ENCODE measurements at places on chromosomes 12 and 14. TPM values are rescaled to one million over a fixed set of nuclear protein-coding genes. Genes with fewer than 3 reads are reported as not detected.

NFE2 gene
- not detected for total RNA-seq

TMEM119 gene
- total RNA-seq: 311 TPM

SLC25A21 gene
- 2.6 TPM for total RNA-seq

EXOC5 gene
- total RNA-seq: 75.9 TPM

SLC35F4 gene
- total RNA-seq: not detected

SOAT2 gene
- total RNA-seq: not detected

GRCh38 chr12:13146336-13146938, 43.0 kb upstream of the GSG1 start:
- no peak for DNase-seq
- no peaks in the 10 kb centered on the region for H3K36me3 ChIP-seq
- no peak overlapping the region for H3K27ac ChIP-seq
- no peak overlapping the region for H3K4me3 ChIP-seq
- no peaks in the 10 kb centered on the region for H3K27me3 ChIP-seq

GRCh38 chr12:4106621-4107020, 166.9 kb upstream of the CCND2 start:
- H3K27me3 ChIP-seq: 0 out of 2 replicates have a peak, but pooled peaks cover 3% of the 10 kb centered on the region
- no peak for DNase-seq
- H3K4me1 ChIP-seq: no peaks in the 10 kb centered on the region
- H3K4me3 ChIP-seq: no peak overlapping the region
- no peak overlapping the region for H3K27ac ChIP-seq
- H3K36me3 ChIP-seq: no peaks in the 10 kb centered on the region

GRCh38 chr12:14714437-14714836, 18.0 kb upstream of the GUCY2C start:
- no peak for DNase-seq
- H3K27me3 ChIP-seq: no peaks in the 10 kb centered on the region
- H3K4me3 ChIP-seq: no peak overlapping the region
- H3K36me3 ChIP-seq: no peaks in the 10 kb centered on the region
- no peak overlapping the region for H3K27ac ChIP-seq

DNA sequence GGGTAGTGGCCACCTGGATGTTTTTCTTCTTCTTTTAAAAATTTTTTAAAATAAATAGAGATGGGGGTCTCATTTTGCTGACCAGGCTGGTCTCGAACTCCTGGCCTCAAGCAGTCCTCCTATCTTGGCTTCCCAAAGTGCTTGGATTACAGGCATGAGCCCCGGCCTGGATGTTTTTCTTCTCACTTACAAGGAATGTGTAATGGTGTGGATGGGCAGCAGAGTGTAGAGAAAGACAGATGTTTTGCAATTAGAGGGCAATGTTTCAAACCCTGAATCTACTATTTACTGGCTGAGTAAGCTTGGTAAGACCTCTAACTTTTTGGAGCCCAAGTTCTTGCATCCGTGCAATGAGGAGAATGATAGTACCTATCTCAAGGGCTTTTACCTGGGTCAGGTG, 48.1 kb downstream of the ADCK1 start:
- DNase-seq: no peak
- no peaks in the 10 kb centered on the region for H3K27me3 ChIP-seq
- H3K4me1 ChIP-seq: no peaks in the 10 kb centered on the region
- H3K36me3 ChIP-seq: no peaks in the 10 kb centered on the region
- no peak overlapping the region for H3K4me3 ChIP-seq
- H3K27ac ChIP-seq: no peak overlapping the region

- no peak overlapping the region for H3K27ac ChIP-seq
- 0 out of 2 replicates have a peak, but pooled peaks cover 4% of the 10 kb centered on the region for H3K36me3 ChIP-seq
- DNase-seq: no peak
- peaks cover 11% of the 10 kb centered on the region for H3K4me1 ChIP-seq
- H3K27me3 ChIP-seq: no peaks in the 10 kb centered on the region
Measured at GRCh38 chr12:63958876-63959580, 114.5 kb downstream of the SRGAP1 start.

DNA sequence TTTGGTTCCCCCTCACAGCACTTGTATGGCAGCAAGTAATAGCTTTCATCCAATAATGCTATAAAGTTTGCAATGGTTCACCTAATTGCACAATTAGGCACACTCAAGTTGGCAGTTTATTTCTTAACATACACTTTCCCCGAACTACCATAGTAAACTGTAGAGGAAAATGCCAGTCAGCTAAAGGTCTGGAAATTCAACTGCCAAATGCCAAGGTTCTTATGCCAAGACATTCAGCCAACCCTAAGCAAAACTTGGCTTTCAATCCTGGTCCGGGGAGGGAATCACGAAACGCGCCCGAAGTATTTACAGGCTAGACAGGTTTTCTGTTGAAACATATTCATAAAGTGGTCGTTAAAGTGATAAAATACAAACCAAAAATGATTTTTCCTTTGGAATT, 1512.4 kb upstream of the FLRT2 start:
- no peak for DNase-seq
- H3K36me3 ChIP-seq: no peaks in the 10 kb centered on the region
- H3K27ac ChIP-seq: no peak overlapping the region

DNA sequence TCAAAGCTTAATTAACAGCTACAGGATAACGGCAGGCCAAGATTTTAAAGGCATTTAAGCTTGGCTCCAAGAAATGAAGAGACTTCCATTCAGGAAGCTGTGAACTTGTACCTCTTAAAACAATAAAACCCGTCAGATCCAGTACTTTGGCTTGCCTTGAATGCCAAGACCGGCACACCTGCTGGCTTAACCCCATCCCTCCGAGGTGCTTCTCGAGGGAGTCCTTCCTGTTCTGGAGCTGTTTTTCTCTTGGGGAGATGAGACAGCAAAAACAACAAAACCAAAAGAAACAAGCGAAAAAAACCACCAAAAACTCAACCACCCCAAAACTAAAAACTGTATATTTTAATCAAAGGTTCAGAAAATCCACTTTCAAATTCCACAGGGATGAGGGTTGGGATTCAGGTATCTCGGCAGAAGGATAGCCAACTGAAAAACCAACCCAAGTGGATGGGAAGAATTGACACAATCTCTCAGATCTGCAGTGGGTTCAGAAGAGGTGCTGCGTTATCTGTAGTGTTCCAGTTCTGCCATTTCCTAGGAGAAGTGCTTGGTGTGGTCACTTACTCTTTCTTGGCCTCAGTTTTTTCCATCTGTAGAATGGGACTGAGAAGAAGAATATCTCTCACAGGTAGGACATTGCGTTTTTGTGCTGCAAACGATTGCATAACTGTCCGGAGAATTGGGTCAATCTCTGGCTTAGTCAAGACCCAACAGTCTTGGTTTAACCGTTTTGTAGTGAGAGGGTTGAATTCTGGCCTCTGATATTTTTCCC, 420.1 kb downstream of the VRK1 start:
- H3K27me3 ChIP-seq: 0 out of 2 replicates have a peak, but pooled peaks cover 6% of the 10 kb centered on the region
- no peak overlapping the region for H3K27ac ChIP-seq
- no peaks in the 10 kb centered on the region for H3K4me1 ChIP-seq
- no peak for DNase-seq
- H3K4me3 ChIP-seq: no peak overlapping the region

DNA sequence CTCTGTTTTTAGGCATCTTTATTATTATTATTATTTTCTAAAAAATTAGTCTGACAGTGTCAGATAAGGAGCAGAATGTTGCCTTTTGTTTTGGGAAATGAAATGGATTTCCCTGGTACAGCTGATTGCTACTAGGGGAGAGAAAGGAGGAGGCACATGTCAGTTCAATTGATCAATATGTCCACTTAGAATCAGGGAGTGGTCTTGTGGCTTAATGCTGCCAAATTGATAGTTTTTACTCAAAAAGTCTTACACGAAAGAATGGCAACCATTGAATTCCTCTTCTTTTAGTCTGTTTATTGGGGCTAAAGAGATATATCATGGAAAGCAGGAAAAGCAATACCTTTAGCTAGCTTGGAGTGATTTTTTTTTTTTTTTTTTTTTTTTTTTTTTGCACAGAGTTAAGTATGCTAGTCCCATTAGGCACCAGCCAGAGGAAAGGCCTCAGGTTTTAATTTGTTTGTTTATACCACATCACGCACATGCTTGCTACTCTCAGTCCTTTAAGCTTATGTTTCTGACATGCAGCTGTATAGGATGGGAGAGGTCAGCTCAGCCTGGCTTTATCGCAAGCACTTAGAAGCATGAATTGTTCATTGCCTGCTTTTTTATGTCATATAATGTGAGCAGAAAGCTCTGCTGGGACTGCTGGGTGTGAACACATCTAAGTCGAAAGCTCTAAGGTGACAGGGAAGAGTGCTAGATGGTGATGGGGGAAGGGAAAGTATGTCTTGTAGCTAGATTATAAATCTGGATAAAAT, 1.4 kb downstream of the AKAP6 start:
- no peak overlapping the region for H3K4me3 ChIP-seq
- no peaks in the 10 kb centered on the region for H3K36me3 ChIP-seq
- DNase-seq: no peak

- H3K36me3 ChIP-seq: no peaks in the 10 kb centered on the region
- H3K27ac ChIP-seq: no peak overlapping the region
- DNase-seq: no peak
- no peaks in the 10 kb centered on the region for H3K4me1 ChIP-seq
Measured at GRCh38 chr12:56029166-56029519, 8.3 kb downstream of the IKZF4 start.

DNA sequence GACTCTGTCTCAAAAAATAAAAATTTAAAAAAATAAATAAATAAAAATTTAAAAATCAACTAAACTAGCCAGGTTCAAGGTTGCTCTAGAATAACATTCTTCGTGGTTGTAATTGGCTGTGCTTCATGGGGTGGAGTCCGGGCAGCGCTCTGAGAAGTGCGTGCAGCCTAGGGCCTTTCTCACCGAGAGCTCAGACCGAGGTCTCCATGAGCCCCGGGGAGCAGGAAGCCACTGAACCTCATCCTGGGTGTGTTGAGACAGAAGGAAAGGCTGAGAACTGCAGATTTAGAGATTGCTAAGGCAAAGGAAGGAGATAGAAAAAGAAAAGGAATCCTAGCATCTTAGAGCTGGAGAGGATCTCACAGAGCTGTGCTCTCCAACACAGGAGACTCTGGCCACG, 14.7 kb downstream of the P2RX4 start:
- H3K4me3 ChIP-seq: no peak overlapping the region
- no peaks in the 10 kb centered on the region for H3K27me3 ChIP-seq
- no peak overlapping the region for H3K27ac ChIP-seq
- no peak for DNase-seq

DNA sequence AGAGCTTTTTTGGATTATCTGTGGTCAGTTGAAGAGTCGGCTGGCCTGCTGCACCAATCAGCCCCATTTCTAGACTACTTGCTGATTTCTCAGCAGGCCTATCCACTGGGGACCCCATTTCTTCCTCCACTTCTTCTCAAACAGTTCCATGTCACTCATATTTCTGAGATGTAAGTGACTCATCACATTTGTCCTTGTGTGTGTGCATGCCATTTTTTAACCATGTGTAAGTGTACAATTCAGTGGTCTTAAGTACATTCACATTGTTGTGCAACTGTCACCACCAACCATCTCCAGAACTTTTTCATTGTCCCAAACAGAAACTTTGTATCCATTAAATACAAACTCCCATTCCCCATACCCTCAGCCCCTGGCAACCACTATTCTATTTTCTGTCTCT, 14.2 kb downstream of the TMEM229B start:
- no peaks in the 10 kb centered on the region for H3K36me3 ChIP-seq
- no peak for DNase-seq
- H3K27ac ChIP-seq: no peak overlapping the region
- no peaks in the 10 kb centered on the region for H3K4me1 ChIP-seq
- no peaks in the 10 kb centered on the region for H3K27me3 ChIP-seq
- no peak overlapping the region for H3K4me3 ChIP-seq

DNA sequence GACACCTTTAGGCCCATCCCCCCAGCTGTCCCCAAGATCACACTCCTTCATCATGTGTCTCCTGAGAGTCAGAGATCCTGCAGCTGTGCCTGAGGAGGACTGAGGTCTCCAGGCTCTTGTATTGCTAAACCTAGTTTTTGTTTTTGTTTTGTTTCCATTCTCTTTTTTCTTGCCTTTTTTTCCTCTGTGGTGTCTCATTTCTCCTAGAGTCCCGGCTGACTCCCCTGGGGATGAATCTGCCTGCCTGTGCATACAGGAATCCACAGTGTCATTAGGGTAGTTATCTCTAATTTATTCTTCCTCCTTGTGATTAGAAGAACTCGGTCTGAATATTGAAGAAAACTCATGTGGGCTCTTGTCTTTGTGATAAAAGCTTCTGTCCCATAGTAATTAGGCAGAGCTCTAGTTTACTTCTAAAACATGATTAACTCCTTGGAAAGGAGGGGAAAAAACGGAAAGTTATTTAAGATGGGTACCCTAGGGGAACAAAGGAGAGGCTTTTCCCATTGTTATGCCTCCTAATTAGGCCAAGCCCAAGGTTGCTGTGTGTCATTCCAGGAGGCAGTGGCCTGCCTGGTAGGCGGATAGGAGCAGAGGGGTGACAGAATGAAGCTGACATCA, 343.2 kb downstream of the ZFP36L1 start:
- no peaks in the 10 kb centered on the region for H3K36me3 ChIP-seq
- H3K4me1 ChIP-seq: no peaks in the 10 kb centered on the region
- no peak overlapping the region for H3K27ac ChIP-seq
- no peak overlapping the region for H3K4me3 ChIP-seq
- H3K27me3 ChIP-seq: no peaks in the 10 kb centered on the region

DNA sequence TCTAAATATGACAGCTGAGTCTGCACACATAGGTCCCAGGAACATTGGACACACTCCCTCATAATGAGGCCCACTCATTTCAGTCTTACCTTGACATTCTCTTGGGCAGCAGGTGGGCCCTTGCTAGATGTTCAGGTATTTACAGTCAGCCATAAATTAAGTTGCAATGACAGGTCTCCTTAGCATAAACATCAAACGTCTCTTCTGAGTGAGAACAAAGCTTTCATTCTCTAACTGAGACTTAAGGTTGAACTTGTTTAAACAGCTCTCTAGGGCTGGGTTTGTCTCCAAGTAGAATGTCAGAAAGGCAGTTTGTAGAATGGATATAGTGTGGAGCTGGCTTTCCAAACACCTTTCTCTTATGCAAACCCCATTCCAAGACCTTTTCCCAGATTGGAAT, 10.3 kb downstream of the ACVR1B start:
- no peak overlapping the region for H3K27ac ChIP-seq
- no peaks in the 10 kb centered on the region for H3K27me3 ChIP-seq
- H3K4me3 ChIP-seq: no peak overlapping the region
- H3K36me3 ChIP-seq: no peaks in the 10 kb centered on the region

- H3K4me3 ChIP-seq: no peak overlapping the region
- H3K27ac ChIP-seq: peak overlapping the region; percentile 69
- H3K36me3 ChIP-seq: no peaks in the 10 kb centered on the region
- H3K27me3 ChIP-seq: no peaks in the 10 kb centered on the region
- no peak for DNase-seq
Measured at GRCh38 chr14:50039734-50040400, 76.5 kb downstream of the VCPKMT start.

DNA sequence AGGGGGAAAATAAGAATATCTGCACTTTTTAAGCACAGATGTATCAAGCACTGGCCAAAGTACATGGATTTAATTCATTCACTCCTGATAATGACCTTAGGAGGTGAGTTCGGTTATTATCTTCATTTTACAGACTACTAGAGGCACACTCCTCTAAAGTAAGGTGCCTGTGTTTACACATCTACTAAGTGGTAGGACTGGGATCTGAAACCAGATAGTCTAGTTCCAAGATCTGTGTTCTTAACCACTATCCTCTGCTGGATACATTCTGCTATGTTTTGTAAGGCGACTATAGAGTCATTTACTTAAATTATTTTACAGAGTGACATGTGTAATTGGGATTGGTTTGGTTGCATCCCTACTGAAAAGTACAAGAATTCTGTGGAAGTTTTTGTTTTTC, 175.3 kb downstream of the ESR2 start:
- H3K4me3 ChIP-seq: no peak overlapping the region
- no peaks in the 10 kb centered on the region for H3K27me3 ChIP-seq
- peaks cover 8% of the 10 kb centered on the region for H3K36me3 ChIP-seq

- DNase-seq: no peak
- no peak overlapping the region for H3K27ac ChIP-seq
- H3K27me3 ChIP-seq: no peaks in the 10 kb centered on the region
- H3K4me3 ChIP-seq: no peak overlapping the region
- no peaks in the 10 kb centered on the region for H3K4me1 ChIP-seq
Measured at GRCh38 chr14:67571991-67572323, 28.1 kb downstream of the PIGH start.
